ENCODE measurements at places on chromosomes 11 and 22. TPM values are rescaled to one million over a fixed set of nuclear protein-coding genes. Genes with fewer than 3 reads are reported as not detected.

Gene KCTD14
- 1.8 TPM for polyA plus RNA-seq

Gene RBMXL2
- polyA plus RNA-seq, result not detected

Gene OR5A1
- not detected for polyA plus RNA-seq

GRCh38 chr11:120385110-120385509 lies 48.9 kb downstream of the ARHGEF12 start:
- DNase-seq, result no peak

- DNase-seq, result no peak
Measured at GRCh38 chr22:45984316-45984916, 7.5 kb upstream of the WNT7B start.

DNA sequence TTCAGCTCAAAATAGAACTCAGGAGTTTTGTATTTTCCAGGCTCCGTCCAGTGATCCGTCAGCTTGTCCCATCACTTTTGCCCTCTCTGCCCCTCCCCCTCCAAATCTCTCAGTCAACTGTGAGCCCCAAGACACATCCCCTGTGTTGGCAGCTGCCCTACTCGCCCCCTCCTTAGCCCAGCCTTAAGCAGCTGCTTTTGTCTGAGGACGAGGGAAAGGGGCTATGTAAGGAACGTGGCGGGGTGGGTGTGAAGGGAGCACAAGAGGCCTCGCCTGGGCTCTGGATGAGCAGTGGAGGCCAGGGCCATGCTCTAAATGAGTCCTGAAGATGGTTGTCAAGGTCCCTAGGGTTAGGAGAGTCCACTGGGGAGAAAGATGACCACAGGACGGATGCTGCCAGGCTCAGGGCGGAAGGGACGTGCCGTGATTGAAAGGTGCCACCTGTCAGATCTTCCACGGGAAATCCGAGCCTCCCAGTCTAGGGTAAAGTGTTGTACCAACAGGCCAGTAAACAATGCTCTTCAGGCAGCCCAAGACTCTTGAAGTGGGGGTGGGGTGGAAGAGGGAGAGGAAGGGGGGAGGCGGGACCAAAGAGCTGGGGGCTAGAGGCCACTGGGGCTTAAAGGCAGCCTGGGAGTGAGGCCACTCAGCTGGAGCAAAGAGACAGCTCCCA lies at the start of gene SMTNL1:
TSS of gene SMTNL1 (plus strand) at position 649 of the 673 bp plus-strand sequence. CDS start 5,048 bp downstream, outside the sequence.
- peak; percentile 59 for DNase-seq

DNA sequence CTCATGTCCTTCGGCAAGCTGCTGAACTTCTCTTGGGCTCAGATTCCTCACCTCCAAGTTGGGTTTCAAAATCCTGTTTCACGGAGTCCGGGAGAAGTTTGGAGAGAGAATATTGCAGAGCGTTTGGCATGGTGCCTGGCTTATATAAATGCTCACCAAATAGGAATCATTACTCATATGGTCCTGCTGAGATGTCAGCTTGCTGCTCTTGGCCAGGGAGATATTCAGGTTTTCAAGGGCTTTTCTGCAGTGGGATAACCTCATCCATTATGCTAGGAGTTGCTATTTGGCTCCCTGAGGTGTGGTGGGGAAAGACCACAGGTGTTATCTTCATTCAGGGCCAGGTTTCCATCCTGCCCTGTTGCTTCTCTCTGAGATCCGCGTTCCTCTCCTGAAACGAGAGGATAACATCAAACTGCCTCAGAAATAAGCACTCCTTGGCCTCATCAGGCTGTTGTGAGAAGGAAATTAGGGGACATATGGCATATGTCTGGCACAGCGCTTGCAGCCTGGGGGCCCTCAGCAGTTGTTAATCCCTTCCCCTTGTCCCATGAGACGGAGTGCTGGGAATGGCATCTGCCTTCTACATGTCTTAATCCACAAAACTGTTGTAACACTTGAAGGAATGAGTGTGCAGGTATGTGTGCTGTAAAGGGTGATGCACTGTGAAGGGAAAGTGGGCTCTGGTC lies 29.9 kb upstream of the ACER3 start:
- DNase-seq, result peak; percentile 54

- no peak for DNase-seq
Measured at GRCh38 chr22:22692707-22693530, 48.5 kb downstream of the GGTLC2 start.

GRCh38 chr11:1667906-1668305 lies 29.1 kb upstream of the KRTAP5-6 start:
- peak; percentile 74 for DNase-seq

DNA sequence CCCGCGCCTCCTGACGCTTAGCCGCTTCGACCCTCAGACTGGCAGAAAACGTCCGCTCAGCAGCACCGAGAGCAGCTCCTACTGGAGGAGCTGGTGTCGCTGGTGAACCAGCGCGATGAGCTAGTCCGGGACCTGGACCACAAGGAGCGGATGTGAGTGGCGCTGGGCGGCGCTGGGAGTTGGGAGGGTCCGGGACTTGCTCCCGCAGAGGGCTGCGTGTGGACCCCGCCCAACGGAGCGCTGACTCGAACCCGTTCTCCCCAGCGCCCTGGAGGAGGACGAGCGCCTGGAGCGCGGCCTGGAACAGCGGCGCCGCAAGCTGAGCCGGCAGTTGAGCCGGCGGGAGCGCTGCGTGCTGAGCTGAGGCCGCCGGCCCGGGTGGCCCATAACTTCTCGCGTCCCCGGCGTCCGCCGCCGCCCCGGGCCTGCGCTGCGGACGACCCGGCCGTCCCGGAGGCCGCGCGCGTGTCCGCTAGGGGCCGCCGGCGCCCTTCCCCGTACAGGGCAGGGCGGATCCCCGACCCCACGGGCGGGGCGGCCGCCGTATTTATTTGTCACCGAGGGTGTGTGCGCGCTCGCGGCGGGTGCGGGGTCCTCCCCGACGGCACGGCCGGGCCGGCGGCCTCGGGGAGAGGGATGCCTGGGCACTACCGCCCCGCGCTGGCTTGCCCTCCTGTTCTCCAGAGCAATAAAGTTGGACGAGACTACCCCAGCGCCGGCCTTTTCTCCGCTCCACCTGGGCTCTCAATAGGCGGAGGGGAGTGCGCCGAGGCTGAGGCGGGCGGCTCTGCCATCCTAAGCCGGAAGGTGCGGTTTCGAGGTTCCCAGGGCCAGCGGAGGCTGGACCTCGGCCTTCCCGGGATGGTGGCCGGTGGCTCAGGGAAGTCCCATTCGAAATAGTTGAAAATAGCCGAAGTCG lies 3.4 kb downstream of the KCNK7 start:
- peak; percentile 80 for DNase-seq

DNA sequence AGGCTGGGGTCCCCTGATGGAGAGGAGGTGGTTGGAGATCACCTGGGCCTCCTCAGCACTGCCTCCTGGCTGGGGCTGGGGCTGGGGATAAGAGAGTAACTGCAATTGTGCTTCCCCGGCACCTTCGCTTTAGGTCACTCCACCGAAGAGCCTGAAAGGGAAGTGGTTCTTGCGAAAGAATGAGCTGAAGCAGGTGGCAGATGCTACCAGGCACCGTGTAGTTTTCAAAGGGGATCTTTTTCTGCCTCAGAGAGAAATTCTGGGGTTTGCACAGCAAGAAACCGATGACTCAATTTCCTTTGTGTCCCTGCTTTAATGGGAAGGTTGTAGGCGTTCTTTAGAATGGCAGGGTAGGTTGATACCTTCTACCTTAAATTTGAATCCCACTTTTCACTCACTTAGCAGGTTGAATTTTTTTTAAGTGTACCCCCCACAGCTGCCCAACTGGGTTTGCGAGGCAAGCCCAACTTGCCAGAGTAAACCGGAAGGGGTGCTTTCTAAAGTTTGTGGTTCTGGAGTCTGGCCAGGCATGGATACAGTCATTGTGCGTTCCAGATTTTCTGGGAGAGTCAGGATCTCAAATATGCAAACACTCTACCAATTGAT lies 5.3 kb downstream of the CD44 start:
- no peak for DNase-seq

DNA sequence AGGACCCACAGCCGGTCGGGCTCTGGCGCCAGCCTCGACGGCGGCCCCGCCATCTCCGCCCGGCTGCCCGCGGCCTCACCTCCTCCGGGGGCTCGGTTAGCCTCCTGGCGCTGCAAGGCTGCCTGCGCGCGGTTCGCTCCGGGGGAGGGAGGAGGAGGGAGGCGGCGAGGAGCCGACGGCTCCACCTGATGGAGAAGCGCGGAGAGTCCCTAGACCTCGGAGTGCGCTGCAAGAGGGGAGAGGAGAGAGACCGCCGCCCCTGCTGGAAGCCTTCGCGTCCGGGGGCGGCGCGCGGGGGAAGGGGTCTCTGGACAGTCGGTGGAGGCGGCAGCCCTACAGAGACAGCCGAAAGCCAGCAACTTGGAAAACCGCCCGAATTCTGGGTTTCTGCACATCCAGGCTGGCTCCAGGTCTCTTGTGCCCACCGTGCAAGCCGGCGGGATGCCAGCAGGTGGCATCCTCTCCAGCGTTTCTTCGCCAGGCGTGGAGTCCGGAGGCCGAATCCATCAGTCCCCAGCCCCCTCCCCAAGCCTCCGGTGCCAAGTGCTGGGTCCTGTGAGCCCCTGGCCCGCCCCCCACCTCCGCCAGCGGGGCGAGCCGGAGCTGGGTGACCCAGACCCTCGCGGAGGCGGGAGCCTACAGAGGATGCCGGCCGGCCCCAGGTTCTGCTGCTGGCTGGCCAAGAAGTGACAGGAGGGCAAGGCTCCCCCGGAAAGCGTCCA lies 2.9 kb upstream of the KIRREL3 start:
- DNase-seq, result peak; percentile 83

DNA sequence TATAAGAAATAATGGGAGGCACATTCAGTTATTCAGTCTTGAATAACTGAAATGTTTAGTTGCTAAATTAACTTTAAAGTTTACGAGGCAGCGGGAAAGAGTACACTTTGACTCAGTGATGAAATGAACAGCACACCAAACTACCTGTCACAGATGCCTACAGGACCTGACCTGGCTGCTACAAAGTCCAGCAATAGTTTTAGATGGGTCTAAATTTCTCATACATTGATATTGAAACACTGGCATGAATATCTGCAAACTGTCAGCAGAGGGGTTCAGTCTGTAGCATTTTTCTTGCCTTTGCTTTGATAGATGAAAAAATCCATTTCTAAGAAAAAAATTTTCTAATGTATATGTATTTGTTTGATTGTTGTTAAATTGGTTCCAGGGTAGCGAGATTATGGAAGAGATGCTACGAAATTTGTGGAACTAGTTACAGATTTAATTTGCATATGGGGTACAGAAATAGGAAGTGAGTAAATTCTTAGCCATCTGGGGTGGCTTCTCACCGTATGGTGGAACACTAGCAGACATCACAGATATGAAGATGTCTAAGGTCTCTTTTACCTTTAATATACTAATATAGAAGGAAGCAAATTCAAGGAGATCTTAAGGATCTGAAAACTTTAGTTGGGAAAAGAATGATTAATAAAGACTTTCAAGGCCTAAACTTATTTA lies 20.8 kb upstream of the GAB2 start:
- DNase-seq, result no peak

- no peak for DNase-seq
Measured at GRCh38 chr22:24819911-24820461, 14.0 kb downstream of the SGSM1 start.

GRCh38 chr11:10780040-10780439 lies 28.7 kb downstream of the EIF4G2 start:
- no peak for DNase-seq
